ENCODE measurements at places on chromosomes 16 and 17.

- DNase-seq = no peak
Measured at GRCh38 chr16:50155925-50156324, 2.8 kb downstream of the TENT4B start.

DNA sequence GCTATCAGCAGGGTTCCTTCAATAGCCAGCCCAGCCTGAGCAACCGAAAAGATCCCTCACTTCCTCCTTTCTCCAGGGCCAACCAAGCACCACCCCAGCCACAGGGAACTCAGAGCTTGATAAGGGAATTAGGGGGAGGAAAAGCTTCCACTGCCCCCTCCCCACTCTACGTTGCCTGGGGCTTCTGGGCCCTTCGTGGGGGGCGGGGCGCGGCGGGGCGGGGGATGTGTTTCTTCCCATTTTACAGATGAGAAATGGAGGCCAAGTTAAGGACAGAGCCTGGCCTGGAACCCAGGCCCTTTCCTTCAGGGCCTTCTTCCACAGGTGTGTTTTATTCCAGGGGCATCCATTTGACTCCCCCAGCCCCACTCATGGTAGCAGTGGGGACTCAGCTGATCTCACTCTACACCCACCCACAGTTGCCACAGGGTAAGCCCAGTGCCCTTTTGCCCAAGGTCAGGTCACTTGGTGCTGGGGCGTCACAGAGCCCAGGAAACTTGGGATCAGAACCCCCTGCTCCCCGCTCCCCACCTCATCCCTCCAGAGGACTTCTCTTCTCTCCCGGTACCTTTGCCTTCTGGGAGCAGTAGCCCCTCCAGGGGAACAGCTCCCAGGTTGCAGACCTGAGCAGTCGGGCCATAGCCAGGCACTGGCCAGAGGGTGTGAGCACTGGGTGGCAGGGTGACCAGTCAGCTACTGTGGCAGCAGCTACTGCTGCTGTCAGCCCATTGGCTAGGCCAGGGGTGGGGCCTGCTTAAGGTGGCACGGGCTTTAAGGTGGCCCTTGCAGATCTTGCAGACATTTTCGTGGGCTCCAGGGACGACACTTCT is at the start of gene LDHD:
Gene LDHD, minus strand, starts transcription at position 700 of the 830 bp plus-strand sequence. Its CDS starts 60 bp downstream, at position 640.
- DNase-seq = no peak

GRCh38 chr17:66995944-66996343 is 31.4 kb downstream of the CACNG4 start:
- no peak for DNase-seq

GRCh38 chr17:27567563-27567859 is 63.5 kb upstream of the LGALS9 start:
- DNase-seq = no peak
